ENCODE measurements at places on chromosomes 3 and 15.
A peak's percentile ranks its signal among the peaks of the same experiment; 100 is the strongest.

DNA sequence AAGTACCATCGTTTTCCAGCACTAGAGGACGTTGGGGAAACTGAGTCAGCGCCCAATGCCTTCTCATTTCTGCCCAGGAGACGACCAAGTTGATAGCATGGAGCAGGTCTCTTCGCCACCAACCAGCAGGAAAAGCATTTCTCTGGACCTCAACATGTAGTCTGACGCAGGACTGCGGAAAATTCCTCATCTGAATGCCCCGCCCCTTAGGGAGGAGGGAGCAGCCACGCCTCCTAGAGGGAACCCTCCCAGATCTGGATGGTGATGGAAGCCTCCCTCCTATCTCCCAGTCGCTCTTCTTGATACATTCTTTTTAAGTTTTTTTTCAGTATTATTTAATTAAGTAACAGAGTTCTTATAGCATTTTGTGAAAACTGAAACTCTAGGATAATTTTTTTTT, 17.4 kb upstream of the MINDY4B start:
- no peak for DNase-seq

- no peak for DNase-seq
These were observed 465.2 kb upstream of the TPRG1 start for GRCh38 chr3:188706599-188706998.

DNA sequence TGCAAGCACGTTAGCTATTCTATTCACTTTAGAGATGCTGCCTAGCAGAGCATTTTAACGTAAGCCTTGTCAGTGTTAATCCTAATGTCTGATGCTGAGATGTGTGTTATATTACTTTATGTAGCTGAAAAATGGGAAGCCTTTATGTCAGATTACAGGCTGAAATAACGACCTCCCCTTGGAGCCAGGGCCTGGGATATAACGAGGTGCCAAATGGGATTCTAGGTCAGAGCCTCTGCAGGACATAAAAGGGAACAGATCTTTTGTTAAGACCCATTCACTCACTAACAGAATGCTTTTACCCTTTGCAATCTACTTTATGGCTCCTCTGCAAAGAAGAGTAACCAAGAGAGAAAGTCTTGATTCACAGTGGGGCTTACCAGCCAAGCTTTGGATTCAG, 815.5 kb upstream of the CFAP20DC start:
- DNase-seq: no peak

- DNase-seq: no peak
These were observed 260.7 kb upstream of the CTNNB1 start for GRCh38 chr3:40938591-40938990.

DNA sequence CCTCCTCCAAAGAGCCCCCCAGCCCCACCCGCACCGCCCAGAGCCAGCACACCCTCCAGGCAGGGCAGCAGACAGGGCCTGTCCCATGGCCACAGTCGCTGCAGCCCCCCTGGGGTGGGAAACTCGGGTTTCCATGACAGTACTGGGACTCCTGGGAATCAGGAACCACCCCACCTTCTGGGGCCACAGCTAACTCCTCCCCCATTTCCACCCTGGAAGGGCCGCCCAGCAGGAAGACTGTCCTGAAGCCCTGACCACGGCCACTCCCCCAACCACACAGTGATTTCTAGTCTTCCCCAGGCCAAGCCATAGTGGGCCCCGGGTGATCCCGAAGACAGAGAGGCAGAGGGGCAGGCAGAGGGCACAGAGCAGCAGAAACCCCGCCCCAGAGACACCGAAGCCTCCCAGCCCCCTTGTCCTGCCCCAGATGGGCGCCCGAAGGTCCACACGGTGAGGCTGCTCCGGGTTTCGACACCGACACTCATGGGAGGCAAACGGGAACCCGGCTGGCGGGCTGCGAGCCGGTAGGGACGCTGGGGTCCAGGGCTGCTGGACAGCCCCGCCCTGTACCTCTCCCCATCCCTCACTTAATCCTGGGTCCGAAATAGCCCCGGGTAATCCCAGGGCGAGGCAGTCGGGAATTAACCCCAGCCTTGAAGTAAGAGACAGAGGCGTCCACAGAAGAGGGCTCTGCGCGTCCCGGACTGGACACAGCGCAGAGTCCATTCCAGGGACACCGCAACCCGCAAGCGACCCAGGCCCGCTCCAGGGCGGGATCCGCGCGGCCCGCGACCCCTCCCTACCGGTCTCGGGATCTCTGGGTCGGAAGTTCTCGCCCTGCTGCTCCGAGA, 138.4 kb downstream of the NUP210 start:
- no peak for DNase-seq

- peak; percentile 39 for DNase-seq
These were observed at the start of gene PCBP4 for GRCh38 chr3:51967384-51968169. Gene PCBP4, minus strand, starts transcription at chr3:51967454. Its CDS starts 6,214 bp downstream, at chr3:51961240.

- no peak for DNase-seq
These were observed 385.4 kb downstream of the MECOM start for GRCh38 chr3:169278092-169278491.

GRCh38 chr15:54640873-54641272, 555.9 kb downstream of the RSL24D1 start:
- no peak for DNase-seq

GRCh38 chr15:23924686-23925085, 237.6 kb upstream of the NDN start:
- DNase-seq: no peak

DNA sequence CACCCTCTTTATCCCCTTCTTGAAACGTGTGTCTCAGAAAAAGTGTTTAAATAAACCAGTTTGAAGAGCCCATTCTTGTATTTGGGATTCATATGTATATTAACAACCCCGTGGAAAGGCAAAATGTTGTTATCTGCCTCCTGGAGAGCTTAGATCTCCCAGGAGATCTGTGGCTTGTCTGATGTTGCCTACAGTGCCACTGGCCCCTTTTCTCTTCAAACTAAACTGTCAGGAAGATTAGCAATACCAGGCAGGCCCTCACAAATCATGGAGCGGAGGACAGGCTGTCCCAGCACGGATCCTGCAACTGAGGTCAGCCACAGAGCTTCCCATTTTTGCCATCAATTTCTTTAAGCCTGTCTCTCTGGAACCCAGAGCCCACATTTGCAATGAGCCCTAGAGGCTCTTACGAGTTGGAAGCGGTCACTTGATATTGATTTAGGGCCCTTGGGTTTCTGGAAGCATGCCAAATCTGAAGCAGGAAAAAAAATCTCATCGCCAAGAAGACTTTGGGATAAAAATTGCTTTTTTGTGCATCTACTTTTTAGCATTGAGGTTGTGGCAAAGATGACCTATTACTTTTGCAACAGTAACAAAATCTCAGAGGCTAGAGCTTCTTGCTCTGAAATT, 234.1 kb downstream of the OPA1 start:
- no peak for DNase-seq

DNA sequence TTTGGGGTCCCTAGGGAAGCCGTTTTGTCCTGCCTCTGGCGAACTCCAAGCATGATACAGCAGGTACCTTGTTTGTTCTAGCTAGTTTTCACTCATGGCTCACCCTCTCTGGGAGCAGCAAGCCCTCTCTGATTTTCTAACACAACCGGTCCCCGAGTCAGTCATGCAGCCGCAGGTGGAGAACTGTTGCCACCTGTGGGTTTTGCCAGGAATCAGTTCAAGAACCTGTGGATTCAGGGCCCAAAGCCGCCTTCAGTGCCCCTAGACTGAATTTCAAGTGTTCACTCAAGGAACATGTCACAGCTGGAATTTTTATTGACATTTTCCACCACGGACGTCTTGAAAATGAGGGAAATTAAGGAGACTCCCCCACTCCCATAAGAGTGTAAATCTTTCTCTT, 13.3 kb upstream of the LRRK1 start:
- no peak for DNase-seq

DNA sequence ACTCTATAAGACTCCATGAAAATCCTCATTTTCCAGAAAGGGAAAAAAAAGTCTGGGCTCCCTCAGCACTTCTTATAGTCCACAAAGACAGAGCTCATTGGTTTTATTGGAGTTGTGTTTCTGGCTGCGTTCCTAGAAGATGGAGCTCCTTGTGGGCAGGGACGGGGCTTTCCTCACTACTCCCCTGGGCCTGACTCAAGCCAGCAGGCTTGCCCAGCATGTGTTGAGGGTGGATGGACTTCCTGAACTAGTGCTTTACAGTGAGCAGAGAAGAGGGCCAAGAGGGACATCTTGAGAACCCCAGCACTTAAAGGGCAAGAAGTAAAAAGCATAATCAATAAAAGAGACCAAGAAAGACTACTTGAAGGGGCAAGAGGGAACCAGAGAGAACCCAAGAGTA, 43.2 kb upstream of the EPHB1 start:
- DNase-seq: no peak

GRCh38 chr15:49154359-49154758, 1.0 kb downstream of the COPS2 start:
- no peak for DNase-seq

- no peak for DNase-seq
These were observed 82.3 kb upstream of the LPP start for GRCh38 chr3:188071636-188072035.

DNA sequence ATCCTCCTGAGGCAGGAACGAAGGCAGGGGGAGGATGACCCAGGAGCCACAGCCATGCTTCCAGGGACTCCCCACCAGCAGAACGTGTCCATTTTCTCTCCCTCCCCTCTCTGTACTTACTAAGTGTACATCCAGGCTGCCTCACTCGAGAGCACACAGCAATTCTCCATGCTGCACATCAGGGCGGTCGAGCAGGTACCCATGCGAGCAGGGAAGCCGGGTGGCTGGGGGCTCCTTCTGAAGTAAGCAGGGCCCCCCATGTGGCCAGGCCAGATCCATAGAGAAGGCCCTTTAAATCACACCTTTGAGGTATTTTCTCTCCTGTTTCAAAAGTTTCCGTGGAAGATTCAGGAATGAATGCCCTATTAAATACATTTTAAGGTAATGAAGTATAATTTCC, 41.2 kb upstream of the SLC6A11 start:
- no peak for DNase-seq

DNA sequence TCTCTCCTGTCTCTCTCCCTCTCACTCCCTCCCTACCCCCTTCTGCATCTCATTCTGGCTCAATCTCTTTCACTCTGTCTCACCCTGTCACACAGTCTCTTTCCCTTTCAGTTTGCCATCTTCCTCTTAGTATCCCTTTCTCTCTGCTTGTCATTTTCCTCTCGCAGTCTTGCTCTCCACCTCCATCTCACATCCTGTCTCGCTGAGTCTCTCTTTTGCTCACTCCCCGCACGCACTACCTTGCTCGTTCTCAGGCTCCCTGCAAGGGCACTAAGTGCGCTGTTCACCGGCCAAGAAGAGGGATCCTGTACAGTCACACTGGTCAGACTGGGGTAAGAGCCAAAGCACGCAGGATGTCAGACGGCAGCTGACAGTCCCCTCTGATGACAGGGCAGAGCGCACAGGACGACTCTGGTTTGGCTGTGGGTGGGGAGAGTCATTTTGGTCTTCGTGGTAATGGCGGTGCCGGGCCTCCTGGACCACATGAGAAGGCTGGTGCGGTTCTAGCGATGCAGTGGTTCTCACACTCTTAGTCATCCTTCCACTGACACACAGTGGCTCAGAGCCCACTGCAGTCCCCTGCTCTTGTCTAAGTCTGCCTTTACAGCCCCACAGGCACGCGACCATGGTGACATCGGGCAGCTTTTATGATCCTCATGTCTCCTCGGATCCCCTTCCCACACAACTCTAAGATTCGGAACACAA, 356.8 kb downstream of the FOXP1 start:
- DNase-seq: peak; percentile 93

- no peak for DNase-seq
These were observed 75.7 kb upstream of the EPHB3 start for GRCh38 chr3:184485906-184486305.

- no peak for DNase-seq
These were observed 47.6 kb downstream of the LARS2 start for GRCh38 chr3:45435961-45436360.

DNA sequence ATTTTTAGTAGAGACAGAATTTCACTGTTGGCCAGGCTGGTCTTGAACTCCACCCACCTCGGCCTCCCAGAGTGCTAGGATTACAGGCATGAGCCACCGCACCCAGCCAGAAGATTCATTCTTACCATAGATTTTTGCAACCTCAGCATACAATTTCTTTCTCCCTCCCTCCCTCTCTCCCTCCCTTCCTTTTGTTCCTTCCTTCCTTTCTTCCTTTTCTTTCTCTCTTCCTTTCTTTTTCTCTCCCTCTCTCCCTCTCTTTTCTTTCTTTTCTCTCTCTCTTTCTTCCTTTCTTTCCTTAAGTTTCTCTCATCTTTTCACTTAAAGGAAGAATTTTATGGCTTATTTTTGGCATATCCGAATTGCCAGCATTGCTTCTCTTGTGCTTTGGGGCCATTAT, 58.0 kb downstream of the PRKAR2A start:
- DNase-seq: no peak

- DNase-seq: no peak
These were observed 67.7 kb upstream of the CDV3 start for GRCh38 chr3:133505813-133506212.

GRCh38 chr3:64368257-64369020, 143.2 kb upstream of the PRICKLE2 start:
- DNase-seq: no peak

DNA sequence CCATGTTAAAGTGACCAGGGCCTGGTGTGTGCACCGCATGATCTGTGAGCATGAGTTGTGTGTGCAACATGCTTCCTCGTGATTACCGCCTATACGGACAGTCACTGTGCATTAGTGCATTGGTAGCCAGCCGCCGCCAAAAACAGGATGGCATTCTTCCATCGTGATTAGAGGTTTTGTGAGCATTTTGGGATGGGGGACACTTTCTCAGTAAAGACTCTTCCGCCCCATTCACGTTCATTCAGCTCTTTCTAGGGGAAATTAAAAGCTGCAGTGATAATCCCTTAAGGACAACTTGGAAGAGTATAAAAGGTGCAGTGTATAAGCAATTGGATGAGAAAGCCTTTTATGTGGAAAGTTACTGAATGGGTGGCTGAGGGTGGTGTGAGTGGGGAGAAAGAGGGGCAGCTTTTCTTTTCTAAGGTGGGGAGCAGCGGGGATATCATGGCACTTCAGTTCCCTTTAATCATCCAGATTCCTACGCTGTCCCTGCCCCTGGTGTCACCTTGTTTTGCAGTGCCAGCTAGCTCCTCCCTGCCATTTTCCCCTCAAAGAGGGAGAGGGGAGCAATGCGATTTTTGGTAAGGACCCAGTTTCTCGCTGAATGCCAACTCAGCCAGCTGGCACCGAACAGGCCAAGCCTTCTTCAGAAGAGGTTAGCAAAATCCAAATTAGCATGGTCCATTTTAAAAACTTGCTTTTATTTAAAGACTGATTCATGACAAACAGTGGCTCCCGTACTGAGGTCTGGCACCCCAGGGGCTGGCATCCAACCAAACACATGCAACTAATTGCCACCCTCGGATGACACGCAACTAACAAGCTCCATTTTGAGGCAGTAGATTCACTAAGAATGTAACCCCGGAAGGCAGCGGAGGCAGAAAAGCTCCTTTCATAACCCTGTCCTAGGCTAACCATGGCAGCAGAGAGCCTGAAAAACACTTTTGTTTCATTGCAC, 447.8 kb downstream of the FHIT start:
- DNase-seq: no peak

- DNase-seq: no peak
These were observed 25.3 kb upstream of the GABRA5 start for GRCh38 chr15:26841514-26841913.

DNA sequence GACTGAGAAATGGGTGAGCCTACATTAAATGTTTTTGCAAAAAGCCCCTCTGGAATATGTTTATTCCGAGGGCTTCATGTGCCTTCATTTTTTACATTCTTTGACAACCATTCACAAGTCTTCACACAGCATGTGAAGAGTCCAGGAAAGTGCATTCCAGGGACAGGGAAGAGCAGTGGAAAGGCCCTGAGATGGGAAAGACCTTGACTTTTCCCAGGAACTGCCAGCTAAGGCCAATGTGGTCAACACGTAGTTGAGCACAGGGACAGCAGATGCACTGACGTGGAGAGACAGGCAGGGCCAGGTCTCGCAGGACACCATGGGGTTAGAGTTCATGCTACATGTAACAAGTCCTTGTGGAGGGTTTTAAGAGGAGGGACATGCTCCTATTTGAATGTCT, 21.7 kb downstream of the SSR3 start:
- no peak for DNase-seq

Data from activated naive CD4-positive, alpha-beta T cell treated with Interleukin-2 at 50 U/mL for 16 hours (primary cell).